Mucosa of descending colon (tissue), 3 donors: ENCODE measurements at places on chromosomes 12 and 14. TPM values are rescaled to one million over a fixed set of nuclear protein-coding genes. Genes with fewer than 3 reads are reported as not detected.

The NEUROD4 gene
- not detected for total RNA-seq

The PPM1A gene
- 102 TPM for total RNA-seq

The PPP1R1A gene
- total RNA-seq: 0.75 TPM

The TAS2R13 gene
- 3.2 TPM for total RNA-seq

The P3H3 gene
- total RNA-seq: 1.6 TPM

The LTBR gene
- 142 TPM for total RNA-seq

GRCh38 chr14:54220071-54220703 is 176.6 kb upstream of the CDKN3 start:
- no peak for DNase-seq

DNA sequence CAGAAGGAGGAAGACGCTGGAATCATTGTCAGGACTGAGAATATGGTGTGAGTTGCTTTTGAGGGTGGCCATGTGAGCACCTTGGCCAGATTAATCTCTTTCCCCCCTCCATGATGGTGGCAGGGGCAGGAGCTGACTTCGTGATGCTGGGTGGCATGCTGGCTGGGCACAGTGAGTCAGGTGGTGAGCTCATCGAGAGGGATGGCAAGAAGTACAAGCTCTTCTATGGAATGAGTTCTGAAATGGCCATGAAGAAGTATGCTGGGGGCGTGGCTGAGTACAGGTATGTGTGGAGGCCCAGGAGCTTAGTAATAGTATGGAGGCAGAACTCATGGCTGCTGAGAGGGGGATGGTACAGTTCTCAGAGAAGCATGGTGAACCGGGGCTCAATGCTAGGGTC is 4.3 kb downstream of the TINF2 start:
- no peak for DNase-seq

- DNase-seq: no peak
These were observed 16.1 kb upstream of the NXPH4 start for GRCh38 chr12:57200497-57200896.

DNA sequence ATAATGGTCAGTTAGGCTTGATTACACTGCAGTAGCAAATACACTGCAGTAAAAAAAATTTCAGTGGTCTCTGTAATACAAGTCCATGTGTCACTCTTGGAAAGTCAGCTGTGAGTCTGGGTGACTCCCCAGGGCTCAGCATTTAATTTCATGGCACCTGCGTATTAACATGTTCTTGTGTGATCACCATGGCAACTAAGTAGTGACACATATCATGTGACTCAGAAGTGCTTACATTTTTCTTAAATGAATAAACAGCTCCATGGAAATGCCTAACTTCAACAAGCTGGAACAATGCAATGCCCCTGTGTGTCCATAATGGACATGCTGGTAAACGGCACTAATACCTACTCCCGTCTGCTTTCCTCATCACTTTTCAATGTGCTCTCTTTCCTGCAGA is 88.5 kb upstream of the ANO4 start:
- DNase-seq: no peak

DNA sequence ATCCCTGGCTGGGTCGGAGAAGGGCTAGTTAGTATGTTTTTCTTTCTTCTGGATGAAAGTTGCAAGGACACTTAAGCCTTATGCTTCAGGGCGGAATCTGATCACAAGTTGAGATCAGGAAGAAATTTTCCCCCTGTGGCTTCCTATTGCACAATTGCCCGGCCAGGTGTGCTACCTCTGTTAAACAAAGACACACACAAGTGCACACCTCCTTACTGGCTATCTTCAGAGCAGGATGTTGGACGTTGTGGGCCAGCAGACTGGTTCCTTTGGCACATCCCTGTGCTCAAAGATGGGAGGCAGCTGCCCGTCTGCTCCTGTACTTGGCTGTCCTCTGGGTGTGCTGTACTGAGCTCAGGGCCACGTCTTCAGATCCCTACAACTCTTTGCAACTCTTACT is 19.1 kb downstream of the ETV6 start:
- DNase-seq: no peak

GRCh38 chr12:56684745-56685359 is 3.2 kb downstream of the PTGES3 start:
- peak; percentile 28 for DNase-seq

DNA sequence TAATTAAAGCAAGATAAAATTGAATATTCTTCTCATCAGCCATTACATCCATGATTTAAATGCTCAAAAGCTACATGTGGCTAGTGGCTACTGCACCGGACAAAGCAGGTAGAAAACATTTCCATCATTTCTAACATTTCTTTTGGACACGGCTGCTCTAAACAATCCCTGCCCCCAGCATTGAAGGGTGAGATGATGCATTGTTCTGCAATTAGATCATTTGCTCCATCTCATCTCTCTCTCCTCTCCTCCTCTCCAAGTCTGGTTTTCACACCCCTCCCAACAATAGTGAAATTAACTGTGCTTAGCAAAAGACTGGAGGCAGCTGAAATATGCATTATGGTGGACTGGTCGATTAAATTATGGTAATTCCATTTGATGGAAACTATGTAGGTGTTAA is 288.5 kb downstream of the KSR2 start:
- DNase-seq: no peak

GRCh38 chr12:48237162-48237561 is 34.1 kb upstream of the OR10AD1 start:
- no peak for DNase-seq

GRCh38 chr12:26092346-26093105 is 32.3 kb downstream of the BHLHE41 start:
- no peak for DNase-seq
